ENCODE measurements at places on chromosomes 16 and 17.

GRCh38 chr17:850851-851763 lies 69.0 kb downstream of the MRM3 start:
- no peak for DNase-seq

DNA sequence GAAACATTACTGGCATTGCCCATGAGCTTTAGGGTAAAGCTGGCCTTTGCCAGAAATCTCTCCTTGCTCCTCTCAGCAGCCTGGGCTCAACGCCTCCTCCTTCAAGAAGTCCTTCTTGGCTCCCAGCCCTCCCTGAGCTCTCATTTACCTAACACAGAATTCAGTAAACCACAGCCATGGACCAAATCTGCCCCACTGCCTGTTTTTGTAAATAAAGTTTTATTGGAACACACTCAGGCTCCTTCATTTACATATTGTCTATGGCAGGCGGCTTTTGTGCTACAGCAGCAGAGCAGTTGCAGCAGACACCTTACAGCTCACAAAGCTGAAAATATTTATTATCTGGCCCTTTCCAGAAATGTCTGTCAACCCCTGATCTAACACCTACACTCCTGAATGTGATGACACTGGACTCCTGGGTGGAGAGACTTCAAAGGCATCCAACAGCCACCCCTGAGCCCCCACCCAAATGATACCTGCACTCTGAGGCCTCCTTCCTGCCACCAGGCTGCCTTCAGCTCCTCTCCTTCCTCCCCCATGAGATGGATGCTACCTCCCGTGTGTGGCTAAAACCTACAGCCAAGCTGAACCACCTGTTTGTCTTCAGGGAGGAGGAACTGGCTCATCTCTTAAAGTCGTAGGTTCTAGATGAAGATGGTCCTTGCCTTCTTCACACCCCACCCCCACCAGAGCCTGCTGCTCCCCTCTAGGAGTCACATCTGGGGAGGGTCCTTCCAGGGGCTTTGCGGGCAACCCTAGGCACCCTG lies 41.6 kb downstream of the PIMREG start:
- DNase-seq, result no peak

- DNase-seq, result no peak
These were observed 13.5 kb upstream of the SMIM5 start for GRCh38 chr17:75619506-75620431.

DNA sequence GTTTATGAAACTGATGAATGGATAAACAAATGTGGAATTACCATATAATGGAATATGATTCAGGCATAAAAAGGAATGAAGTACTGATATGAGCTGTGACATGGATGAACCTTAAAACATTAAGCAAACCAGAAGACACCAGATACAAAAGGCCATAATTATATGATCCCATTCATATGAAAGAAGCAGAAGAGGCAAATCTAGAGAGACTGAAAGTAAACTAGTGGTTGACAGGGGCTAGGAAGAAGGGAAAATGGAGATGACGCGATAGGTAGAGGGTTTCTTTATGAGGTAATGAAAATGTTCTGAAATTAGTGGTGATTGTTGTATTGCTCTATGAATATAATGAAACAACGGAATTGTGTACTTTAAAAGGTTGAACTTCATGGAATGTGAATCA lies 88.4 kb downstream of the HIC1 start:
- DNase-seq, result no peak

GRCh38 chr17:32161506-32162365 lies 19.4 kb downstream of the RHOT1 start:
- DNase-seq, result no peak

- no peak for DNase-seq
These were observed 76.5 kb upstream of the ZNF423 start for GRCh38 chr16:49932434-49932833.

- peak; percentile 24 for DNase-seq
These were observed 130.9 kb downstream of the STX8 start for GRCh38 chr17:9444687-9445086.

DNA sequence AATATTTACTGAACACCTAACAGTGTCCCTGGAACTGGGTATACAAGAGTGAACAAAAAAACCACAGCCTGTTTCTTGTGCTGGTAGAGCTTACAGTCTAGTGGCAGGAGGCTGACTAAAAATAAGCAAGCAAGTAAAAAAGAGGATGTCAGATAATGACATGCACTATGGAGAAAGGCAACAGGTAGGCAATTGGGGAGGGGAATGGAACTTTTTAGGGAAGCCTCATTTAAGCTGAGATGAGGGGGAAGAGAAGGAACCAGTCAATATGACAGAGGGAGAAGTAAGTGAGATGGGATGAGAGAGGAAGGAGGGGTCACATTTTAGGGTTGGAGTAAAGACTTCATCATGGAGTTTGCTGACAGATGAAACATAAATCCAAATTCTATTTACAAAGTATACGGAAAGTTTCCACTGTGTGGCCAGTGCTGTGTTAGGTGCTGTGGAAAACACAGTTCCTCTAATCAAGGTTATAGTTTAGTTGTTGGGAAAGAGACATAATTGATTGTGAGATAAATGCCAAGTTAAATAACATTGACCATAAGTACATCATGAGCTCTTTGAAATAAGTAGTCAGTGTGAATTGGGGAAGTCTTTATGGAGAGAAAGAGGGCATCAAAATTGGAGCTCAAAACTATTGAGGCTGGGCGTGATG lies 251.4 kb downstream of the FTO start:
- no peak for DNase-seq

GRCh38 chr17:42920106-42920900 lies 19.7 kb downstream of the G6PC1 start:
- DNase-seq, result no peak

GRCh38 chr16:75254359-75254837 lies 3.0 kb upstream of the BCAR1 start:
- no peak for DNase-seq

DNA sequence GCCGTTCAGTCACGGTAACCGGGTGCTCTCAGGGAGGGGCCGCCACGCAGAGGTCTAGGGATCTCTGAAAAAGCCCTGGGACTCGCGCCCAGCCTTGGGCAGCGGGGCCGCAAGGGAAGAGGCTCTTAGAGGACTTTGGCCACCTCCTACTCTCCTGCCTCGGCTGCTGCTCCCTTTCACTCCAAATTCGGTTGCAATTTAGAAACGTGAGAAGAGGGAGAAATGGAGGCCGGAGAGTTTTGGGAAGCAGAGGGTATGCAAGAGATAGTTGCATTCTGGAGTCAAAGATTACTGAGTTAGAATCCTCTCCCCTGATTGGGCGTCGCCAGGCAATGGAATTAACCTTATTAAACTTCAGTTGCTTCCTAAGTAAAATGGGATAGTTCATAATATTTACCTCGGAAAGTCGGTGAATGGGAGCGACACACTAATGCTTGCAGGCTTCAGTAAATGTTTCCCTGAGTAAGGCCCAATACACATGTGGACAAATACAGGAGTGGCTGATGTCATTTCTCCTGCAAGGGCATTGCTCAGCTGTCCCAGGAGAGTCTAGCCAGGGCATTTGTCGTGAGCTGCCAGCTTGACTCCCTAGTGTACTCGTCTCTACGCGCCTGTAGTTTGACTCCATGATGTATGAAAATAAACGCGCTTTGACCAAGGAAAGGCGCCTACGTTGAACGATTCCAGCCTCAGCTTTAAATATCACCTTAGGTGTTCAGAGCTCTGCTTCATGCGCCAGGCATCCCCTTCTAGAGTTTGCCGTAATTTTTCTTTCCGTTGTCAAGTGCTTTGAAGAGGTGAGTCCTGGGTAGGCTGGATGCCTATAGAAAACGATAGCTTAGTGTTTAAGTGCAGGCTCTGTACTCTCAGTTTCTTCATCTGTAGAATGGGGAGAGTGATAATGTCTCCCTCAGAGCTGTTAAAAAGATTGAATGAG lies 667 bp downstream of the OGFOD1 start:
- DNase-seq, result peak; percentile 9

DNA sequence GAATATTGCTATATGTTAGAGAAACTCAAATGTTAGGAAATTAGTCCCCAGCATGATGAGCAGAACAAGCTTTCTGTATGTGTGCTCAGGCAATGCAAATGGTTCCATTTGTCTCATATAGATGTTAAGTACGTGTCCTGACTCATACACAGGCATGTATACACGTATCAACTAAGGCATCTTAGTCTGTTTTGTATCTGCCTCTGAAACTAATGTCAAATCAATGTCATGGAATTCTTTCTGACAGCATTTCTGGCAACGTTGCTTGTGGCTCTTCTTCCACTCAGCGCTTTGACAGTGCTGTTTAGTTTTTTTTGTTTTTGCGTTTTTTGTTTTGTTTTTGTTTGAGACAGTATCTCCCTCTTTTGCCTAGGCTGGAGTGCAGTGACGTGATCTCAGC lies 111.9 kb downstream of the CNTNAP4 start:
- no peak for DNase-seq

DNA sequence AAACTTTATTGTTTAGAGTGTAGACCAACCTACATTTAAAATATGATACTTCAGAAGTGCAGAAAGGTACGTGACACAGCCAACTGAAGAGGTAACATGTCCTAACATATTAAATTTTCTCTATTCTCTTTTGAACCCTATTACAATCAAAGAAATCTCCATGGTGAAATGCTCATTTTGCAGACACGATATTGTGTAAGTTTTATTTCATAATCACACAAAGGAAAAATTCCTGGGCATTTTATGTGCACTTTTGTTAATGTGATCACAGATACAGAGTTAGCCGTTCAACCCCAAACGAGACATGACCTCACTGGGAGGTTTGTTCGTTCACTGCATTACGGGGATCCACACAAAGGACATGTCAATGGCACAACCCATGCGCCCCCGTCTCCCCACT lies 21.8 kb downstream of the KCNJ16 start:
- DNase-seq, result no peak

- no peak for DNase-seq
These were observed 13.8 kb upstream of the DUSP14 start for GRCh38 chr17:37475731-37476420.

DNA sequence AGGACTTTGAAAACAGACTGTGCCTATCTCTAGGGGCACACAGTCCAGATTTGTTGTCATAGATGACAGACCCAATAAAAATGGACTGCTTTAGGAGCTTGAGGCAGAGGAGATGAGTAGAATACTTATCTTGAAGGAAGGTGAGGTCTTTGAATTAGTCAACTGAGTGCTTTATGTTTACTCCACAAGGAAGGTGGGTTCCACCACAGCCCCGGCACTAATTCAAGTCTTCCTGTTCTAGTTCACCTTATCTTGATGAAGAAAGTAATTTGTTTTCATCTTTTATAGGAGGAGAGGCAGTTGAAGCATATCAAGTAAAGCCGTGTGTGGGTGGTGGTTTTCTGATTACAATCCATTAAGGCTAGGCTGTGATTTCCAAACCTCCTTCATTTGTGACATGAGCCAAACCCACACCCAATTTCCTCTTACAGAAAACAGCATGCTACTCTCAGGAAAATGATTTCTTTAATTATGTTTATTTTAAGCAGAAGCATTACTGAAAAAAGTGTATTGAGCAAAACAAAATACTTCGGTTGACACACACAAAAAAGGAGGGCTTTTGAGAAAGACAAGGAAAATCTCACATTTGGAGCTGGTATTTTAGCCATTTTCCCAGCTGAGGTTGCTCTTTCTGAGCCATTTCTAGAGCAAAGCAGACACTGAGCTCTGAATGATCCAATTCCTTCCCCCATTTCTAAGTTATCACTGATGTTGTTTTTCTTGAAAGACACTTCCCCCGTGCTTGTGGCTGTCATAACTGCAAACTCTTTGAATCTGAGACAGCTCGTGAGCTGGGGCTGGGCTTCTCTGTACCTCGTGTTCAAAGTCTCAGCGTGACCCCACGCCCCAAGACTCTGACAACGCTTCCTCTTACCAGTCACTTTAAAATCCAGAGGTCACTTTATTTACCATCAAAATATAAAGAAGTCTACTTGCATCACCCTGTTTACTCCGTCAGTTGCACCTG lies 35.4 kb downstream of the CDRT15 start:
- DNase-seq, result no peak

DNA sequence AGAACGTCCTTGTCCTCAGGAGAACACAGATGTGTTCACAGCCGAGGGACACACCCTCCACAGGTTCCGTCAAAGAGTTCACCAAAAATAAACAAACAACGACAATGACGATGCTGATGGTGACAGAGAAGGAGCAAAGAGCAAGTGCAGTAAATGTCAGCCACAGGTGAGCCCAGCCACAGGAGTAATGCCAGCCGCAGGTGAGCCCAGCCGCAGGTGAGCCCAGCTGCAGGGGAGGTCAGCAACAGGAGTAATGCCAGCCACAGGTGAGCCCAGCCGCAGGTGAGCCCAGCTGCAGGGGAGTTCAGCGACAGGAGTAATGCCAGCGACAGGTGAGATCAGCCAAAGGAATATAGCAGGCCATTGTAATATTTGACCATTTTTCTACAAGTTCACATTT lies 315.2 kb downstream of the FOXL1 start:
- no peak for DNase-seq

- DNase-seq, result no peak
These were observed 1465.0 kb upstream of the GOT2 start for GRCh38 chr16:60199150-60199549.

DNA sequence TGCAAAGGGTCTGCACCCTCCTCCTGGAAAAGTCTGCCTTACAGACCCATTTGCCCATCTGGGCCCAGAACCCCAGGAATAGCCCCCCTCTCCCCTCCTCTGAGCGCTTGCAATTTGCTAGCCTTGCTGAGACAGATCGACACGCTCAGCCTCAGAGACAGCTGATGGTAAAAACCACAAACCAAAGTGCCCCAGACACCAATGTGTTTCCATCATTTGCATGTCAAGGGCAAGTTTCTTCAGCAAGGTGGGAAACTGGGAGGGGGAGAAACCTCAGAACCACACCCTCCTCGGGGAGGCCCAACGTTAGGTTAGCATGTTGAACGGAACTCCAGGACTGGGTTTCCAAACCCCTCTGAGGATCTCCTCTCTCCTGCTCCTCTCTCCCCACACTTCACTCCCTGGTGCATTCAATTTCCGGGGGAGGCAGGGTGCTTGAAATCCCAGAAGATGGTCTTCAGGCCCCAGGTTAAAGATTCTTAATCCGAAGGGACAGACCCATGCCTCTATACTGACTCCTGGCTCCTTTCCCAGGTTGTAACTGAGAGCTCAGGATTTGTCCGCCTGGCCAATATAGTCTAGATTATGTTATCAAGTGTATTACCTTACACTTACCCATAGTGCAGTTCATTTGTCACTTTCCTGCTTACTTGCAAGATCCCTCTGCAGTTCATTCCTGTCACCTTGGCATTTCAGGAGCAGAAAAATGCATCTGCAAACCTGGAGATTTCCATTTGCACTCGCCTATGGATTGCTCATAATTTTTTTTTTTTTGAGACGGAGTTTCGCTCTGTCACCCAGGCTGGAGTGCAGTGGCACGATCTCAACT lies 1.3 kb upstream of the CUEDC1 start:
- no peak for DNase-seq

DNA sequence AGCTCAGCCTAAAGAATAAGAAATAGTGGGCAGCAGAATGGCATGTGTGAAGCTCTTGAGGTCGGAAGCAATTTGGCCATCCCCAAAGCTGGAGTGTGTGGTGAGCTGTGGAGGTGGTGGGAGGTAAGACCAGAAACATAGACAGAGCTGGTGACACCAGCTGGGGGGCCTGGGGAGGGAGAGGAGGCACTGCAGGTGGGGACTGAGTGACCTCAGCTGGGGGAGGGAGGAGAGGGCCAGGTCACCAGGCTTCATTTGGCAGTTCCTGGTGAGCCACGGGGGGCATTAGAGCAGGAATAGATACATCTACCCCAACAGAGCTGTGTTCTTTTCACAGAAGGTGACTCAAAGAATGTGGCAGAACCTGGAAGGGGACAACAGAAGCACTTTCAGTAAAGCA lies 31.9 kb downstream of the WFDC1 start:
- DNase-seq, result no peak

- DNase-seq, result no peak
These were observed 50.2 kb downstream of the COX10 start for GRCh38 chr17:14119546-14119945.

Data from globus pallidus (tissue), 1 donor.